Aorta (tissue), 5 donors: ENCODE measurements at places on chromosomes 16 and 17. TPM values are rescaled to one million over a fixed set of nuclear protein-coding genes. Genes with fewer than 3 reads are reported as not detected.

GRCh38 chr17:39408360-39408759 lies 6.9 kb upstream of the FBXL20 start:
- no peak for DNase-seq

DNA sequence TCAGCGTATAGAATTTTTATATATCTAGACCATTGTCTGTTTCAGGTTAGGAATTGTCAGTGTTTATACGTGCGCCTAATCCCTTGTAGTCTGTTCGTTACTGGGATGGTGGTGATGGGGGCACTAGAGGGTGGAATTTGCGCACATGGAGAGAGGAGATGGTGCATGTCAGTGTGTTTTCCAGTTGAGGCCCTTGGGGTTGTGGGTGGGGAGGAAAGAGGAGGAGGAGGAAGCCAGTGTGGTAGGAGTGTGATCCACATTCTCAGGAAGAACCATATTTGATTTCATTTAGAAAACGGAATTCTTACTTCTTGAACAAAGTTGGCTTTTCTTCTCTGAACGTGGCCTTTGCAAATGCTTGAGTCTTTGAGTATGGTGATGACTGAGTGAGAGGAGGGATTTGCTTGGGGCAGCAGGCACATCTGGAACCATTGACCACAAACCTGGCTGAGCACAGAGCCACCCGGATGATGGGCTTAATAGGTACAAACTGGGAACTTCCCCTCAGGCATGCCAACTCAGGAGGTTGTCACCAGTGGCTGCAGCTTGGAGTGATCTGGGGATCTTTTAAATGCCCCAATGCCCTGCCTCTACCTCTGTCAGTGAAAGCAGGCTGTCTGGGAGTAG lies 98.9 kb downstream of the PRKCB start:
- no peak for DNase-seq

Gene PIEZO1
- total RNA-seq: 101 TPM

Gene SLFN12L
- total RNA-seq: 3.1 TPM

GRCh38 chr16:56999409-57000270 lies 10.3 kb downstream of the NLRC5 start:
- DNase-seq: no peak

GRCh38 chr17:5439446-5439764 lies 450 bp upstream of the C1QBP start:
- DNase-seq: no peak
